ENCODE measurements at places on chromosomes 2 and 18.

DNA sequence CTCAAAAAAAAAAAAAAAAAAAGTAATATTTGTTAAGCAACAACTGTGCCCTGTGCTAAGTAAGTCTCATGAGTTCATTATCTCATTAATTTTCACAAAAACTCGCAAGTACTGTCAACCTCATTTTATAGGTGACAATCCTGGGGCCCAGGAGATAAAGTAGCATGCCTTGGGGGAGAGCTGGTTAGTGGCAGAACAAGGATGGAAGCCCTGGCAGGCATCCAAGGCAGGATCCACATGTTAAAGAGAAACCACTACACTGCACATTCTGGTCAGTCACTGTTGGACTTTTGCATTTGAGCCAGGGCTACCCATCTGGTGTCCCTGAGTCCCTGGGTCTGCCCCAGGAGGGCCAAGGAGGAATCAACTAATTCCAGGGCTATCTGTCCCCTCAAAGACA lies 54.6 kb downstream of the ZFP36L2 start:
- no peak for DNase-seq

DNA sequence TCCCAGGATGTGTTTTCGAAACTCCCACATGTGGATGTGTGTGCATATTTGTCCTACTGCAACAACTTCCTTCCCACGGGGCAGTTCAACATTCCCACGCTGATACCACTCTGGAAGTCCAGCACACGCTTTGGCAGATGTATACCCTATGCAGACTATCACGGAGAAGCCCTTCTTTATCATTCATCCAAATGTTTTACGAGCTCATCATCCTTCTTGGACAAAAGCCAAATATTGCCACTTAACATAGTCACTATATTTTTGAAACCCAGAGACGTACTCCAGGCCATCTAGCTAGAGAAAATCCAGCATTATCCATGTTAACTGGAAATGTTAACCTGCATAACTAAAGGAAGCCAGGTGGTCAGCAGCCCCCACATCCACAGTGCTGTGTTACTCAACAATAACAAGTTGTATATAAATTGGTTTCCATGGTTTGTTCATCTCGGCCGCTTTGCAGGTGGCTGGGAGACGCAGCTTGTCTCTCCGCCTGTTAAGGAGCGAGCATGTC lies 131.5 kb downstream of the ZNF532 start:
- no peak for DNase-seq

GRCh38 chr2:45841752-45842407 lies 190.4 kb downstream of the PRKCE start:
- DNase-seq = no peak

DNA sequence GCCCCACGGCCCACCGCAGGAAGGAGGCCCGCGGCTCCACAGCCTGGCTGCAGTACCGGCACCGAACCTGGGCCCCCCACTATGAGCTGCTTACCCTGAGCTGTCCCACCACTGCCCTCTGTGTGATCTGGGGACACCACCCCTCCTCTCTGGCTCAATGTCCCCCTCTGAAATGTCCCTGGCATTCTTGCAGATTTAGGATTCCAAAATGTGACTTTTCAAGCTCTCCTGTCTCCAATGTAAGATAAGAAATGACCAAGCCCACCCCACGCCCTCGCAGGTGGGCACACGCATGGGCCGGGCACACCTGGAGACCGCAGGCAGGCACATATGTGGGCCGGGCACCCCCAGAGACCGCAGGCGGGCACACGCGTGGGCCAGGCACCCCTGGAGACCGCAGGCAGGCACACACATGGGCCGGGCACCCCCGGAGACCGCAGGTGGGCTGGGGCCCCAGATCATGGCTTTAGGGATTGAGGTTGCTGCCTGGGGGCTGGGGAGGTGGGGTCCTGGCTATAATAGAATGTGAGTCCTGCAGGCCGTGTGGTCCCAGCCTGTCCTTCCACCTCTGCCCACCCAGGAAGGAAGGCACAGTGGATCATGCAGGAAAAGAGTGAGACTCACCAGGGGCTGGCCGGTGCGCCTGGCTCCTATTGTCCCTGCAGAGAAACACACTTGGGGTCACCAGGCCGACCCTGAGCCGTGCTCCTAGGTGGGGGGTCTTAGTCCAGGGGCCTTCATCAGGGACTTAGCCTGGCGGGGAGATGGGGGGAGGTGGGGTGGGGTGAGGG lies 7.2 kb downstream of the PDCD1 start:
- no peak for DNase-seq

- no peak for DNase-seq
Measured at GRCh38 chr2:184628051-184628450, 29.7 kb downstream of the ZNF804A start.

DNA sequence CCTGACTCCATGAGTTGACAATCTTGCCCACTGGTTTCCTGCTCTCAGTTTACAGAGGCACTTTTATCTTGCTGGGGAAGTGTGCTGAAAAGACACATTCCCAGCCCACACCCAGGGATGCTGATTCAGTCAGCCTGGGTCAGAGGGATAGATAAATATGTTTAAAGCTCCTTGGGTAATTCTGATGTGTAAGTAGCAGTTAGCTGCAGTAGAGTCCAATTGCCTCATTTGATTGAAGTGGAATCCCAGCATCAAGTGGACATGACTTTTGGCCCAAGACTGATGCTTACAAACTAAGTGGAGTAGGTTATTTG lies 29.4 kb downstream of the PSD4 start:
- DNase-seq = no peak

Data from GM12878 (cell line).